ENCODE measurements at places on chromosomes 1 and 21.
A peak's percentile ranks its signal among the peaks of the same experiment; 100 is the strongest.

DNA sequence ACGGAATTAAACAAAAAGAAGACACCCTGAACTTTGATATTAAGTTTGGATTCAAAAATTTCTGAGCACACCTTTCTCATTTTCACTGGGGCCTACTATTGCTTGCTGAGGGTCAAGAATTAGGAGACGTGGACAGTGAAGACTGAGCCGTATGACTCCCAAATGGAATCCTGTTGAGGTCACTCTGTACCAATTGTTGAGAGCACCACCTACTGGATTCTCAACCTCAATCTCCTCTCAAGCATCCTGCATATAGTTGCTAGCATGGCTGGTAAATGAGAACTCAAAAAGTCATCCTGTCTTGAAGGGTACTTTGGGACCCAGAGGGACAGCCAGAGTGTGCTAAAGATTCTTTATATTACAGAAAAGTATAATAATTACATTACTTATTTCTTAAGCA is 20.2 kb upstream of the MTR start:
- no peak for DNase-seq

DNA sequence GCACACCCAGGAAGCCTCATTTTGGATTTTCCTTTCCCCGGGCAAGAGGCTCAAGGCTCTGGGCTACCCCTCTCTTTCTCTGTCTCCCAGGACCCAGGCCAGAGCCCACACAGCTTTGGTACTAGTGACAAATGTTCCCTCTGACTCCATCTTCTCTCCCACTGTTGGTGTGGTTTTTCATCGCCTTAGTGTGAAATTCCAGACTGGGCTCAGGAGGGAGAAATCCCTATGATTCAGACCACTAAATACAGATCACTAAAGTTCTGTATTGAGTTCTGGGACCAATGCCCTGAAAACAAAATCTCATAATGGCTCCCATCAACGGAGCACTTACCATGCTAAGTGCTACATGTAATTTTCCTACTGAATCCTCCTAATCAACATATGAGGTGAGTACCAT is 26.1 kb downstream of the IQGAP3 start:
- no peak for DNase-seq

GRCh38 chr1:46527474-46528296 is 23.8 kb downstream of the KNCN start:
- peak; percentile 53 for DNase-seq

DNA sequence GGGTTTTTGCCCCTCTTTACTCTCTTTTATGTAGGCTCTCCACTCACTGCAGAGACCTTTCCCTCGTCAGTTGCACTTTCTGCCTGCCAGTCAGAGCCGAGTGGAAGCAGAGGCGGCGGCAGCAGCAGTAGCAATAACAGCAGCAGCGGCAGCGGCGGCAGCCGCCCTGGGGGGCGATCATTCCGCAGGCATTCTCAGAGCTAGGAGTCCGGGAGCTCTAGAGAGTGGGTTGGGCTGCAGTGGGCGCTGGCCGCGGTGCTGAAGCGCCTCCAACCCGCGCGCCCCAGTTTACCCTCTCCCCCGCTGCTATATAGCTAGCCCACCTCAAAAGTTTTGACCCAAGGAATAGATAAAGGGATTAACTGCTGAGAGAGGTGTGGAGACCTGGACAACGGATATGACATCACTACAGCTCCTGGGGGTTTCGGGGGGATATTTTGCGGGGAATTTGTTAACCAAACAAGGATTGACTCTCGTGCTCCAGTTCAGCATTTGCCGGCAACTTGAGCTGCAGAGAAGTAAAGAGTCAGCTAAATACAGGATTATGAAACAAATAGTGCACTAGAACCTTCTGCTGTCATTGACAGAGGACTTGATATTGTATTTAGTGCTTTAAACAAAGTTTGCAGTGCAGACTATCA is at the start of gene OLFM3:
Gene OLFM3, minus strand, starts transcription at position 102 of the 641 bp plus-strand sequence.
- no peak for DNase-seq

- DNase-seq = no peak
Observed at GRCh38 chr1:1672181-1672965, 13.6 kb upstream of the CDK11B start.

- DNase-seq = no peak
Observed at GRCh38 chr21:41304068-41304720, 12.4 kb upstream of the FAM3B start.

- DNase-seq = no peak
Observed at GRCh38 chr1:98130408-98130807, 209.6 kb upstream of the DPYD start.

DNA sequence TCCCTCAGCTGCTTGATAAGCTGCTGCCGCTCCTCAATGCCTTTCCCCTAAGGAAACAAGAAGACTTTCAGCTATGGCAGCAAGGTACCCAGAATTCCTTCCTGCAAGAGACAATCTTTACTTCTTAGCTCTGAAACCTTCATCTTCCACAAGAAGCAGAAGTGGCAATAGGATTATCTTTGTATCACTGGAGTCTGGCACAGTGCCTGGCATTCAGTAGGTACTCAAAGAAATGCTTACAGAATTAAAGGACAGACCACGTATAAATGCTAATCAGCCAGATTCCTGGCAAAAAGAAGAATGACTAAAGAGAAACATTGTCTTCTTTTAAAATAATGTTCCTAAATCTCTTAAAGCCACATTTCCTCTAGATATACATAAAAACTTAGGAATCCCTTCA is 43.7 kb downstream of the SLC27A3 start:
- DNase-seq = no peak

All from bone marrow (tissue), 2 donors.